ENCODE measurements at places on chromosomes 6 and 20.

DNA sequence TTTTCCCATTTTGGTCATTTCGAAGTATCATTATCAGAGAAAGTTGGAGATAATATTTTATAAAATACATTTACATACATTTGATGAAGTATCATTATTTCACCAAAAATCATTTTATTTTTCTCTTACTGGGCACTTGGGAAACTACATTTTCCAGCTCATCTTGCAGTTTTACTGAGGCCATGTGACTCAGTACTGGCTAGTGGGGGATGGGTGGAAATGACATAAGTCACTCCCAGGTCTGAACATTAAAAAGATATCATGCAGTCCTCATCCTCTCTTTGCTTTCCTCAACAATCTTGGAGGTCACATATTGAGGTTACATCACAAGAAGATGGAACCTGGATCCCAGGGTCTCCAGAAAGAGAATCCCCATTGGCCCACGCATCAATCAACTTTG, 84.1 kb downstream of the CD24 start:
- no peak for DNase-seq

DNA sequence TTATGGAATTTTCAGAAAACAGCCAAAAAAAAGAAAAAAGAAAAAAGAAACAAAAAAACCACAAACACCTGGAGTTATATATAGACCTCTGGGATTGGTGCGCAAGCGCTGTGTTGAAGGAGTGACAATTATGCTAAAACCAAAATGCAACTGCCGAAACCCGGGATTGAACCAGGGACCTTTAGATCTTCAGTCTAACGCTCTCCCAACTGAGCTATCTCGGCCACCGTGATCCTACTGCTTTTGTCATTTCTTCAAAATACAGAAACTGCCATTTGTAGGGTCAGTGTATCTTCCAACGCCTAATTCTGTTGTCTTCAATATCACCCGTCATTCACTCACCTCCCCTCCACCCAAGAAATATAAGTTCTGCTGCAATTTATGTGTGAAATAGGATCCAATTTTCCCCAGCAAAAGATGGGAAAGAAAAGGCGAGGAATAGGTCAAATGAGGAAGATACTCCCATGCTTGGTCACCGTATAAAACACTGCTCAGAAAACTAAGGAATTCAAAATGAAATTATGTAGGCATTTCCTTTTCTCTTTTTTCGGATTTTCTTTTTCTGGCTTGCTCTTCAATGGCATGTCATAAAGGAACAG, 116.0 kb downstream of the TRIM27 start:
- DNase-seq = no peak

DNA sequence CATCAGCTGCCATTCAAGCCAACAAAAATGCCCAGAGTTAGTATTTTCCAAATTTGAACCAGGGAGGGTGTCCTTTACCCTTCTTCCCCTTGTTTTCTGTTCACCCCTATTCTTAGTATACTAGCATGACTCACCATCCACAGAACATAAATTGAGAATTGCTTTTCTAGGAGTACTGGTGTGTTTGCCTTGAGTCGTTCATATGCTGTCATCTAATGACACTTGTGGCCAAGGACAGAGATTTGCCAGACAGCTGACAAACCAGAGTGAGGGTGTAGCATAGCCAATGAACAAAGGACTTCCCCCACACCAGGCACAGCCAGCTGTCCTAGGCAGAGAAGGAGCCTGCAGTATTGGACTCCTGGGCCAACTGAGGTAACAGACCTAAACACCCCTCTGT, 62.2 kb downstream of the FILIP1 start:
- DNase-seq = no peak

GRCh38 chr6:71979911-71980310, 93.6 kb downstream of the RIMS1 start:
- no peak for DNase-seq

DNA sequence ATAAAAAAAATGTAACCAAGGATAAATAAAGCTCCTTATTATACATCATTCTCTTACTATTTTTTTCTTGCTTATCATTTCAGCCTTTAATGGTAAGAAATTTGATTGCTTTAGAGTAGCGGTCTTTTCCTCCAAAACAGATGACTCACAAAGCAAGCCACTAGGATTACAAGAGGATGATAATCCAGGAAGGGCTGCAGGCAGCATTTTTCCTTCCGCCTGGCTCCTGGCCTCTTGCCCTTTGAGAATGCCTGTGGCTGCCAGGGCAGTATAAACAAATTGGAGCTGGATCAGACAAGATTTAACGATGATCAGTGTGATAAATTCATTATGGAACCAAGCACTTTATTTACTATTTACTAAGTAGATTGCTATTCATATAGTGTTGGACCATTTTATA, 9.7 kb upstream of the FBXL4 start:
- DNase-seq = no peak

DNA sequence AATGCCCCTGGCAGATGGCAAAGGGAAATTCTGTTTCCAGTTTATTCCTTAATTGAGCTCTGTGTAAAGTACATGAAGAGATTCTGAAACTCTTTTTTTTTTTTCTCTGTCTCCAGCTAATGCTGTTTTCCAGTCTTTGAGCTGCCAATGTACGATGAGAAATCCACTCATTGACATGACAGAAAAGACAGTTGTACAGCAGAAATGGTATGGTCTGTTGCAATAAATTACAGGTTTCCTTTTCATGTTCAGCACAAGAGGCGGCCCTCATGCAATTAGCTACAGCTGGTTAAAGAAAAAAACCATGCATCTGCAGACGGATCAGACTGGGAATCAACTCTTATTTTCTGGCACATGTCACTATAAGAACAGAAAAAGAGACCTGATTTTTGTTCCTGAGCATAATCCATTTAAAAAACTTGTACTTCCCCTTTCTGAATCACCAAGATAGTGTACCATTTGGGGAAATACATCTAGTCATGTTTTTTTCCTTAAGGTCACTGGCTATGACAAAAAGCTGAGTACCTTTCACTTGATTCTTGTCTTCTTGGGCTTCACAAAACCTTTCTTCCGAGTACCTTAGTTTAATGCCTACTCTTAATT, 289.8 kb upstream of the PREP start:
- no peak for DNase-seq

GRCh38 chr6:142805042-142805441, 139.9 kb downstream of the HIVEP2 start:
- DNase-seq = no peak

- DNase-seq = no peak
These were observed 100.0 kb upstream of the JARID2 start for GRCh38 chr6:15145821-15146220.

- no peak for DNase-seq
These were observed 83.5 kb downstream of the CD164 start for GRCh38 chr6:109298605-109299264.

DNA sequence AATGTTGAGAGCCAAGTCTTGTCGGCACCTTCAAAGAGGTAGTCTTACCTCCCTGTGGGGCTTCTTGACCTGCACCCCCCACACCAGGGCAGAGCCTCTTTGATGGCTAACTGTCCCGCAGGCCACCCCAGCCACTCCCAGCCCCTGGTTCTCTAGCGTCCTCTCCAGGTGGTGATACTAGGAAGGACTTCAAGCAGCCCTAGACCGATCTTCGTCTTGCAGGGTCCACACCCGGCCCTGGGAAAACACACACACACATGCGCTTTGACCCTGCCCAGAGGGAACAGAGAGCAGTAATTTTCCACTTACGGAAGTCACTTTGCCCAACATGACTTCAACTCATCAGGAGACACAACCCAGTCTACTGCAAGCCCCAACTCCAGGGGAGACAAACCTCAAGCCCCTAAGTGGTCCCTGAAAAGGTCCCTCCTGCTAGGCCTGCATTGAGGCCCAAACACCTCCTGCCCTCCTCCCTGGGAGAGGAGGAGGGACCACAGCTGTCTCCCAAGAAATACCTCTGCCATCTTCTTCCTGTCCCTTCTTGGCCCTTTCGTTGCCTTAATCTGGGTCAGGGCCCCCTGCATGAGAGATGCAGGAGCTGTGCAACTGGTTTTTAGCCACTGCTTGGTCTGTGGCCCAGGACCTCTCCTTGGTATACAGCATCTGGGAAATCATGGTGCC, 2.9 kb upstream of the BPIFB1 start:
- no peak for DNase-seq

GRCh38 chr6:35736253-35736894, 458 bp upstream of the ARMC12 start:
- peak; percentile 90 for DNase-seq

DNA sequence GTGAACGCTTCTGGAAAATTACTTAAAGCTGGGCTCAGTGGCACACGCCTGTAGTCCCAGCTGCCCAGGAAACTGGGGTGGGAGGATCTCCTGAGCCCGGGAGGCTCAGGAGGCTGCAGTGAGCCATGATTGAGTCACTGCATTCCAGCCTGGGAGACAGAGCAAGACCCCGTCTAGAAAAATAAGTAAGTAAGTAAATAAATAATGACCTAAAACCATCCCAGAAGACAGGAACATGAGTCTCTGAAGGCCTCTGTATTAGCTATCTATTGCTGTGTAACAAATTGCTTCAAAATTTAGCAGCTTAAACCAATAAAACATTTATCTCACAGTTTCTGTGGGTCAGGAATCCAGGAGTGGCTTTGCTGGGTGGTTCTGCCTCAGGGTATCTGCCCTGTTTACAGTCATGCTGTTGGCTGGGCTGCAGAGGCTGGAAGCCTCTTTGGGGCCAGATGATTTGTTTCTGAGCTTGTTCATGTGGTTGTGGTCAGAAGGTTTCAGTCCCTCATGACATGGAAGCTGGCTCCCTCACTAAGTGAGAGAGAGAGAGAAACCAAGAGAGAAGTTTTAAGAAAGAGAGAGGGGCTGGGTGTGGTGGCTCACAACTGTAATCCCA, 48.4 kb upstream of the NCOA3 start:
- no peak for DNase-seq

GRCh38 chr6:122416825-122417224, 17.4 kb downstream of the HSF2 start:
- DNase-seq = no peak

DNA sequence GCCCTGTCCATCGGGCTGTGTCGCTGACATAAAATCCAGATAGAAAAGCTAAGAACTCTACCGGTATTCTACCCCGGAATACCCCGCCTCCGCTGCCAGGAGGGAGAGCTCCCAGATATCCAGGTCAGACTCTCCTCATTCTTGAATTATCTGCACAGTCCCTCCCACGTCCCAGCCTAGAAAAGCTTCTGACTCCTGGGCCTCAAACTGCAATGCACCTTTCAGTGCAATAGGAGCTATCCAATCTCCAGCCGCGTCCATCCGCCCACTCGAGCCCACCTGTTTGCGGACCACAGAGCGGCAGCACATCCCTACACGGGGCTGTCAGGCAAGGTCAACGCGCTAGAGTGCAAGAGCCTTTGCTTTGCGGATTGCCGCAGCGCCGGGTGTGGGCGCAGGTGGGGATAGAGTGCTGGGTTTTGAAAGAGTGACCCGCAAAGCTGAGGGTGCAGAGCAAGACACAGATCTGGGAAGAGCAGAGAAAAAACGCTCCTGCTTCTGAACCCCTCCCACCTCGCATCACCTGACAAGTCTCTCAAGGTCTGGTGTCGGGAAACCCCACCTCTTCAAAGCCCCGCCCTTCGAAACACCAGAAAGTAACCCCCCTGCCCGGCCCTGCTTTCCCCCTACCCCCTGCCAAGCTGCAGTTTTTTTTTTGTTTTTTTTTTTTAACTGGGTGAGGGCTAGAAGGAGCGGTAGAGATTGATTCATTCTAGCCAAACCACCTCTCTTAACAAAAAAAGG, 1.3 kb downstream of the TAPBP start:
- peak; percentile 91 for DNase-seq

DNA sequence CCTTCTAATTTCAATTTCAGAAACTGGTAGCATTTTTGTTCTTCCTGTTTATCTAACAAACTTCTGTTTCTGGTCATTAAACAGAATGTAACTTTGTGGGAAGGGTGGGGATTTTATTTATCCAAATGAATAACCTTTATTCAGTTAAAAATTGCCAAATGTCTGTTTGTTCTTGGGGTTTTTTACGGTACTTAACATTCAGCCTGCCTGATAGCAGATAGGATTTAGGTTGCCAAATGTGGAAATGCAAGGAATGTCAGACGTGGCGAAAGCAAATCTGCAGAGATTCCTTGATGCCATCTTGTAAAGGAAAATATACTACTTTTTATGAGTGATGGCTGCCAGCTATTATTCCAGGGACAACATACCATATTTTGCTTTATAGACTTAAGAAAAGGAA, 95.7 kb downstream of the LYRM2 start:
- no peak for DNase-seq

- DNase-seq = no peak
These were observed 38.0 kb upstream of the PRSS35 start for GRCh38 chr6:83474309-83474708.

DNA sequence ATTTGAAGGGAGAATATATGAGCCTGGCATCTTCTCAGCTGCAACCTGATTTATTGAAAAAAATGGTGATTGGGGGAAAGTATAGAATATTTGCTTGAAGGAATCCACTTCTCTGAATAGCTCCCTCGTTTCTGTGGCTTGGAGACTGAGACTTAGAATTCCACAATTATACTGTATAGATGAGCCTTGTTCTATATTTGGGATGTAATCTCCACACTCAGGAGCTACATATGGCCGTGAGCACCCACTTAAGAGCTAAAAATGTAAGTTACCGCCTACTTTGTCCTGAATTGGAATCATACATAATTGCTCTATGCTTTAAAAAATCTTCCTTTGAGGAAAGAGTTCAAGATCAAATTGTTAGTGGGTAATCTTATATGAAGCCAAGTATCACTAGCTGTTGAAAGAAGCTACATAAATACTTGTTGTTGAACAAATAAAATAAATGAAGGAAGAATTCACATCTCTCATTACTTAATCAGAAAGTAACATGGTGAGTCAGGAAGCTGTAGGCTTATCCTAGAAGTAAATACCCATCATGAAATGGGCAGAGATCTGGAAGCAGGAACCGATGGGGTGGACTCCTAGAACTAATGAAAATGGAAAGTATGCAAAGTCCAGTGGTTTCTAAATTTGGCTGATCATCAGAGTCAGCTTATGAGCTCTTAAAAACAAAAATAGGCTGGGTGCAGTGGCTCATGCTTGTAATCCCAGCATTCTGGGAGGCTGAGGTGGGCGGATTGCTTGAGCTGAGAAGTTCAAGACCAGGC, 254.3 kb downstream of the SOX4 start:
- DNase-seq = no peak

GRCh38 chr6:72865467-72865866, 243.6 kb downstream of the KCNQ5 start:
- no peak for DNase-seq

DNA sequence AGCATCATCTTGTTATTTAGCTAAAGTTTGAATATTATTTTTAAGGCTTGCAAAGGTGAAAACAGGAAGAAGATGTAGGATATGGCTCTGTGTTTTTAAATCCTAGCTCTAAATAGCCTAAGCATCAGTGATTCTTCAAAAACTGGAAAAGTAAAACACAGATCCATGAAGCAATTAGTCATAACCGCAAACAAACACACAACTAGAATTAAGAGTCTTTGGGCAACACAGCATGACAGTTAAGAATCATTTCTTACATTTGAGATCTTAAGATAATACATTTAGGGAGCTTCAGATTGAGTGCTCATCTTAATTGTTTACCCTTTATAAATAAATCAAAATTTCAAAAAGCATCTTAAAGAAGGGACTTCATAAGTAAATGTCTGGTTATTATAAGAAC, 115.8 kb upstream of the MAP7 start:
- DNase-seq = no peak

- DNase-seq = peak; percentile 1
These were observed 38.5 kb downstream of the DLGAP4 start for GRCh38 chr20:36344517-36345132.
